ENCODE measurements at places on chromosomes 3 and 15.
A peak's percentile ranks its signal among the peaks of the same experiment; 100 is the strongest.

- no peak for DNase-seq
These were observed 36.0 kb downstream of the ATP13A5 start for GRCh38 chr3:193342551-193342950.

GRCh38 chr15:90812171-90812957 is 56.0 kb upstream of the FURIN start:
- DNase-seq, result no peak

GRCh38 chr15:68228143-68228970 is 1.2 kb downstream of the CLN6 start:
- no peak for DNase-seq

DNA sequence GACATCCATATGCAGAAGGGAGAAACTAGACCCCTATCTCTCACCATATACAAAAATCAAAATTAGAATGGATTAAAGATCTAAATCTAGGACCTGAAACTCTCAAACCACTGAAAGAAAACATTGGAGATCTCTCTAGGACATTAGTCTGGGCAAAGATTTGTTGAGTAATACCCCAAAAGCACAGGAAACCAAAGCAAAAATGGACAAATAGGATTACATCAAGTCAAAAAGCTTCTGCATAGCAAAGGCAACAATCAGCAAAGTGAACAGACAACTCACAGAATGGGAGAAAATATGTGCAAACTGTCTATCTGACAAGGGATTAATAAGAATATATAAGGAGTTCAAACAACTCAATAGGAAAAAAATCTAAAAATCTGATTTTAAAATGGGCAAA is 54.8 kb downstream of the MYO9A start:
- no peak for DNase-seq

GRCh38 chr3:10232137-10232536 is 16.1 kb upstream of the TATDN2 start:
- DNase-seq, result no peak

DNA sequence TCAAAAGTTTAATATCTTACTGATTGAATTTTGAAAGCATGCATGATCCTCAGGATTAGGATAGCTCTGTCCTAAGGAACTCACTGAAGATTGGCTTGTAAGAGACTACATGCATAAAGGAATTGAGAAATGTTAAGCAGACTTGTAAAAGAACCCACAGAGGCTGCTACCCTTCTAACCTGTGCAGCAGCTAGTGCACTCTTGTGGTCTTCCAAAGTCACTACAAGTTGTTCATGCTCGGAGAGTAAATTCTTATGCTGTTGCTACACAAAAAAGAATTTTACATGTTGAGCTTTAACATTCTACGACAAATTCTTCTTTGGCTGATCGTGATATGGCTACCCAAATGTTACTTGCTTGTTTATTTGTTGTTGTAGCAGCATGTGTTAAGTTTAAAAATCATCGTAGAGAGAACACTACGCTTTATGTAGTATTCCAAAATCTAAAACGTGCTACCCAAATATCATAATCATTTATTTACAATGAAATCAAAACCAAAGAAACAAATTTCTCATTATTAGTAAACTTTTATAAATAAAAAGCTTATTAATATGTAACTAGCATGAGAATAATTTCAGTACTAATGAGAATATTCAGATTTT is 55.0 kb downstream of the GOLIM4 start:
- DNase-seq, result peak; percentile 60

- DNase-seq, result no peak
These were observed 16.4 kb upstream of the LRIG1 start for GRCh38 chr3:66517241-66517640.

DNA sequence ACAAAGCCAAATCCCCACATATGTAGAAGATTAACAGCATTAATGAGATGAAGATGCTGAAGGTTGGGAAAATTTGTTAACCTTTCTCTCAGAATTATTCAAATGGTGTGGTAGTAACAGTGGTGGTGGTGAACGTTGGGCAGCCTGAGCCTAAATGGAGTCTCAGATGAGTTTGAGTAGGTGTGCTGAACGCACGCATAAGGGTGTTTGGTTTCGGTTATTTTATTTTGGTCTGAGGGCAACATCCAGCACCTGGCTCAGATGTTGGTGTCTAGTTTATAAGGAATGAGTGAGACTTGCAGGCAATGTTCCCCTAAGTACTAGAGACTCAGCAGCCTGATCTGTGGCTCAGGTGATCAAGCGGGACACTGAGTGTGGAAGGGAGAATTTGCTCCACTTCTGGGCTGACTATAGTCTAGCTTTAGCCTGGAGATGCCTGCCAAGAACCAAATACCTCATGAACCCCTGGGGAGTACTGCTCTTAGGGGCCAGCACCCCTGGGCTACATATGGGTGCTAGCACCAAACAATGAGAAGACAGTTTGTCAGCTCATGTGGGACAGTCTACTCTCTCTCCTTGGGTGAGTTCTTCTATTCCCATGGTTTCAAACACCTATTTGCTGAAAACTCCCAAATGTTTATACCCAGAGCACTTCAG is 39.5 kb upstream of the ATP2C1 start:
- DNase-seq, result no peak

DNA sequence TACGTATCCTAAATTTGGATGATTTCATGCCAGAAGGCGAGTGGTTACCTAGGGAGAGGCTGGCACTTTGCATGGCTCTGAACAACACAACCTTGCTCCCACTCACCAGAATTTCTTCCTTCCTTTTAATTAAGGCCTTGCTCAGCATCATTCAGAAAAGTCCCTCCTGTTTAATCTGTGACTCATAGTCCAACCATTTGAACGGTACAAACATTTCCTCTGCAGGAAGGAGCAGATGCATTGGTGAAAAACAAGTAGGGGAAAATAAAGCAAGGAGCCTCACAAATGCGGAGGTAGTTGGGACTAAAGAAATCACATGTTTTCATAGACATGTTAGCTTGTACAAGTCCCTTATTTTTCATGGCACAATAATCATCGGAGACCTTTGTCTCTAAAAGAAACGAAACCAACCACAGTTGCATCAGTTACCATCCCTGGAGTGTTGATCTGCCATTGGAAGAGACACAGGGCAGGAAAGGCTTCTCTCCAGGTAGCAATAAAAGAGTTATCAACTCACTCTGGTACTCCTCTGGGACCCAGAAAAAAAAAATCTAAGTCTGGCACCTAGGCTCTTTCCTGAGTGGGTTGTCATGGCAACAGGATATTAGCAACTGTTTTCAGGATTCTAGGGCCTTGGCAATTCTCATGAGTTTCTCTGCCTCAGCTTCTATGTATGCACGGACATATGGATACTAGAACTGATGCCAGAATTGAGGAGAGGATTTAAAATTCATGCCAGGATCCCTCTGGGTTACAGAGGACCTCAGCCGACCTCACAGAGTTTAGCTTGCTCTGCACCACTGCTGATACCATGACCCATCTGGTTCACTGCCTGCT is 255.4 kb upstream of the ARPP21 start:
- peak; percentile 8 for DNase-seq

GRCh38 chr15:95444860-95445259 is 885.6 kb upstream of the NR2F2 start:
- DNase-seq, result no peak

DNA sequence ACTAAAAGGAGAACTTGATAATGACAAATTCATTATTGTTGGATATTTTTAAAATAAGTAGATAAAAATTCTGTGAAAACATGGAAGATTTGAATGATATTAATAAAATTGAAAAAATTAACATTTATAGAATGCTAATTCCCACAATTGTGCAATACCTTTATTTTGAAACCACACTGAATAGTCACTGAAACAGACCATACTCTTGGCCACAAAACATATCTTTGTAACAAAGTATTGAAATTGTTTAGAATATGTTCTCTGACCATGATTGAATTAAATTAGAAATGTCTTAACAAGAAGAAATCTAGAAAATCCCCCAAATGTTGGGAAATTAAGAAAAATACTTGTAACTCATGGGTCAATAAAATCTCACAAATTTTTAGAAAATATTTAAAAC is 49.2 kb downstream of the ARHGAP11B start:
- DNase-seq, result no peak

GRCh38 chr15:77475001-77475400 is 54.3 kb downstream of the HMG20A start:
- DNase-seq, result peak; percentile 51

Data from NCI-H1092 treated with DMSO at 0.1 percent for 48 hours (cell line).